ENCODE measurements at places on chromosomes 1 and 21. TPM values are rescaled to one million over a fixed set of nuclear protein-coding genes. Genes with fewer than 3 reads are reported as not detected.

Gene COL9A2
- 5.2 TPM for total RNA-seq

Gene CD1B
- 0.13 TPM for total RNA-seq

DNA sequence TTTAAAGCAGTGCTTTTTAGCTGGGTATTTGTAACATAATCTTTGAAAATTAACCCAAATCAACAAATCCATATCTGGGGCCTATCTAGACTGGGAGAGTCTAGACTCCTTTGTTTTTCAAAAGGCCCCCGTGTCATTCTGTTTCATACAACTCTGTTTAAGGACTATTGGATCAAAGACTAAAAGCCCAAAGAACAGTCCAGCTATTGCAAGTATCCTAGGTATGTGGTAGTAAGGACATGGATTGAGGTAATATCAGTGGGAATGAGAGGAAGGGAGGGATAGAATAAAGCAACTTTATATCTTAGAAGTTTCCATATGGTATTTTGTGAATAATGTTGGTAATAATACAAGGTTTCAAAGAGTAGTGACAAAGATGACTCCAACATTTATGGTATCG, 18.2 kb downstream of the KIF1B start:
- no peak overlapping the region for H3K27ac ChIP-seq
- no peaks in the 10 kb centered on the region for H3K4me1 ChIP-seq
- H3K27me3 ChIP-seq = no peaks in the 10 kb centered on the region
- no peak for DNase-seq

GRCh38 chr1:155513300-155513916, 49.2 kb downstream of the ASH1L start:
- no peaks in the 10 kb centered on the region for H3K4me1 ChIP-seq
- H3K36me3 ChIP-seq = peaks cover 8% of the 10 kb centered on the region
- no peaks in the 10 kb centered on the region for H3K27me3 ChIP-seq
- no peak for DNase-seq
- no peak overlapping the region for H3K4me3 ChIP-seq
- H3K27ac ChIP-seq = no peak overlapping the region

DNA sequence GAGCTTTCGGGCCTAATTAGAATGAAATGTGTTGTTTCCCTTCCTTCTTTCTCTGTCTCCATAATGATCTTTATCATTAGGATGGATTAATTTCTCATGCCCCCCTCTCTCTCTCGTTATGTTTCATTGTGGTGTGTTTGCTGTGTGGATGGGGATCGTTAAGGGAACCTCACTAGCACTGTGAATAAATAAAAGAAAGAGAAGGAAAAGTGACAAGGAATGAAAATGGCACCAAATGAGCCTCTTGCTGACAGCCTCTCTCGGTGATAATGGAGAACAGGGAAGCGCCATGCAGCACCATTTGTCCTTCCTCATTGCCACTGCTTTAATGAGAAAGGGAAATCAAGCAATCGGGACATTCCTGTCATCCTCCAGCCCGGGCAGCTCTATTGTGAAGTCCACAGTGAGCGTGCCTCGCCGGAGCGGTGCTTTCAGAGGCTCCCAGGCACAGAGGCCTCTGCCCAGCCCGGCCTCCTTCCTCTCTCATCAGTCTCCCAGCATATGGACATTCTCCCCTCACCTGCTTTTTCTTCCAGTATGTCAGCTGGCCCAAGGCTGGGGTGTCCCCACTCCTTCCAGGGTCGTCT, 265.7 kb upstream of the TMEM51 start:
- H3K27me3 ChIP-seq = peaks cover 25% of the 10 kb centered on the region
- H3K27ac ChIP-seq = no peak overlapping the region

GRCh38 chr1:234106032-234106431, 201.6 kb downstream of the SLC35F3 start:
- H3K4me1 ChIP-seq = no peaks in the 10 kb centered on the region
- H3K27ac ChIP-seq = no peak overlapping the region
- DNase-seq = no peak
- no peak overlapping the region for H3K4me3 ChIP-seq
- H3K36me3 ChIP-seq = no peaks in the 10 kb centered on the region
